ENCODE measurements at places on chromosomes 1 and 21.

GRCh38 chr21:41834252-41834925 is 44.8 kb downstream of the PRDM15 start:
- DNase-seq, result no peak

GRCh38 chr1:203147376-203147775 is 19.9 kb downstream of the ADORA1 start:
- no peak for DNase-seq

DNA sequence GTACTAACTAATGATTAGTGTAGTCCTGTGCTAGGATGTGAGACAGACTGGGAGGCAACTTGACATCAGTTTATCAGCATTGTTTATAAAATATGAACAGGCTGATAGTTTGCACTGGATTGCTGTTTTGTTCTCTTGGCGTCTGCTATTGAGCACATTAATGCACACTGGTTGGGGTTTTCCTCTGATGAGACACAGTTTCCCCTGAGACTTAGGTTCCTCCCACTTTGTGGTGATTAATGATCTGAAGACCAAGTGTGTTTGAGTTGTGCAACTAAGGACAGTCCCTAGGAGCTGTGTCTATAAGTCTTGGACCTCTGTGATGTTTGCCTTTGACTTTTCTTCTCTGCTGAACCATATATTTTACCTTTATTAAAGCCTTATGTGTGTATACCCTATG is 1015.4 kb downstream of the AMY1C start:
- DNase-seq, result no peak

DNA sequence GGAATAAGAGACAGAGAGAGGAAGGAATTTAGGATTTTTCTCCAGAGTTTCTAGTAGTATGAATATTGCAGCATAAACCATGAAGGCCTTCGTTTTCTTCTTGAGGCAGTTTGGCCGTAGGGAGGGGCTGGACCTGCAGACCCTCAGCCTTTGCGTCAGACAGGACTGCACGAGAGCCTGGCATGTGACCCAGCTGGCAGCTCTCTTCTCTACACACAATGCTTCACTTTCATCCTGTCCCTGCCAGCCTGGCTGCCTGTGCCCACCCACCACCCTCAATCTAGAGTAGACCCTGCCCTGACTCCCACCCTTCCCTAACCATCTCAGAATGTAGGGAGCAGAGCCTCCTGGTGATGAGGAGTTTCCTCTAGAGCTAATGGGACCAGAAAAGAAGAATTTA is 1.6 kb downstream of the CA14 start:
- no peak for DNase-seq

GRCh38 chr1:73576083-73576482 is 621.9 kb downstream of the LRRIQ3 start:
- DNase-seq, result no peak

- DNase-seq, result no peak
Observed at GRCh38 chr1:119009312-119009655, 21.1 kb upstream of the TBX15 start.

DNA sequence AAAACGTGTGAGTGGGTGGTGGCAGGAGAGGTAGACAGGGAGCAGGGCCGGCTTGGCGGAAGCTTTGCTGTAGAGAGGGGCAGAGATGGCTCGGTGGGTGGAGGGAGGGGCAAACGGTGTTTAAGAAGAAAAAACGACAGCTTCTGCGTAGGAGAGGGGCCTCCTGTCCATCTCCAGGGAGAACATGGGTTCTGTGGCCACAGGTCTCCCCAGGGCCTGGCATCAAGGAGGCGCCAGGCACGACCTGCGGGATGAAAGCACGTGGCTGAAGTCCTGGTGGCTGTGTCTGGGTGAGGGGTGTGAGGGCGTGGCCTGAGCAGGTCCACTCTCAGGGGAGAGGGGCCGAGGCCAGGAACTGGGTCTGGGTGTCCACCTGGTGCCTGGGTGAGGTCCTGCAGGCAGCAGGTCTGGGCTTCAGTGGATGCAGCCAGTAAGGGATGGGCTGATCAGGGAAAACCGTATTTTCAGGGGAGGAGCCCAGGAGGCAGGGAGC is 940 bp upstream of the PRKCZ start:
- peak; percentile 67 for DNase-seq

Data from small intestine (tissue), 16 donors.